ENCODE measurements at places on chromosomes 1 and 21.

- DNase-seq = no peak
These were observed 19.1 kb downstream of the TRAF5 start for GRCh38 chr1:211345719-211346118.

GRCh38 chr1:113747376-113747775, 11.9 kb downstream of the PHTF1 start:
- no peak for DNase-seq

DNA sequence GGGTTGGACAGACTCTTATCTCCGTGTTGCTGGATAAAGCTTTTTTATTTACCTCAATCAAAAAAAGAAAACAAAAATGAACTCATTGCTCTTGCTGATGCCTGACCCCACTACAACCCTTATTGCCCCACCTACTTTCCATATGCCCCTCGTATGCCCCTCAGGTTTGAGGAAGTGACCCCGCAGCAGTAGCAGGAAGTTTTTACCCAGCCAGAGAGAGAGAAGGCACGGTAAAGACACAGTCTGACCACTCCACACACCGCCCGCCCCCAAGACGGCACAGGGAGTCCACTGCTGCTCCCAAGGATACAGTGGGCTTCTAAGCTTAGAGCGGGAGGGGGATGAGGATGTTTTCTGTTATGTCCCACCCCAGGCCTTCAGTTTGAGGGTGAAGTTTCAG, 9.8 kb downstream of the PLEKHO1 start:
- DNase-seq = no peak

DNA sequence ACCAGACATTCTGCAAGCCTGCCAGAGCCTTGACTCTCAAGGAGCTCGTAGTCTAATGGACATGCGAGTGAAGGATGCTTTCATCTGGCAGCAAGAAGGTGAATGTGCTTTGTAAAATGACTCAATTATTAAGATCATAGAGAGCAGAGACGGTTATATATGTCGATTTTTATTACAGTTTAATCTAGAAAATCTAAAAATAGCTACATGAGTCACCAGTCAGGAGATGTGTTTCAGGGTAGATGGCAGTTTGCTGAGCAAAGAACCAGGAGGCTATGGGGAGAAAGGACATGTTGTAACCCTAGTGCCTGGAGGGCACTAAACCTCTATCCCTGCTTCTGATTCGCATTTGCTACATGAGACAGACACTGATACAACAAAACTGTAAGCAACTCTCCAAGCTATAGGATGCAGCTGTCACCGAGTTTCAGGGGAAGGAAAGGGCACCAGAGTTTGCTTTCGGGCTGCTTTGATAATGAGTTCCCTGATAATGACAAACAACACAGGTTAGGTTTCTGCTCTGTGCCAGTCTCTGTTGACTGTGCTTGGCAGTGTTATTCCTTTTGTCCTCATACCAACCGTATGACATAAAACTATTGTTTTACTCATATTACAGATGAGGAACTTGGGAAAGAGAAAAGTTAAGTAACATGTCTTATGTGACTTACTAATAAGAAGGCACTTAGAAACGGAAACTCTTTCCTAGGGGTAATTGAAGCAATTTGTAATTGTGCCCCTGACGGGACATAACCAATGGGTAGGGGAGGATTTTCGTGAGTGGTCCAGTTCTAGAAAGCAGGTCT, 43.2 kb downstream of the C1orf198 start:
- DNase-seq = no peak

DNA sequence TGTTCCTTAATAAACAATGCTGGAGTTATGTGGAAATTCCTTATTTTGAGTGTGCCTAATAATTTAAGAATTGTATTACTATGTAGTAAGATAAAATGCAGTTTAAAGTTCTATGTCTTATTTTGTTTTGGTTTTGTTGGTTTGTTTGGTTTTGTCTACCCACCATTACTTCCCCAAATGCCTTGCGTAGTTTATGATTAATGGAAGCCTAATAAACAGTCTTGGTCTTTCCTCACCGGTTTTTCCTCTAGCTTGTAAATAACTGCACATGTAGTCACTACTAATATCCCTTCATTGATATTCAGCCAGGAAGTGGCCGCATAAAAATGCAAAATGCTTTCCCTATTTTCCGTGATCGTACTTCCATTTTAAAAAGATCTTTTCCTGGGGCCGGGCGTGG, 2.9 kb downstream of the SDCCAG8 start:
- DNase-seq = no peak

GRCh38 chr1:214581785-214582184, 21.2 kb upstream of the CENPF start:
- DNase-seq = peak; percentile 9

DNA sequence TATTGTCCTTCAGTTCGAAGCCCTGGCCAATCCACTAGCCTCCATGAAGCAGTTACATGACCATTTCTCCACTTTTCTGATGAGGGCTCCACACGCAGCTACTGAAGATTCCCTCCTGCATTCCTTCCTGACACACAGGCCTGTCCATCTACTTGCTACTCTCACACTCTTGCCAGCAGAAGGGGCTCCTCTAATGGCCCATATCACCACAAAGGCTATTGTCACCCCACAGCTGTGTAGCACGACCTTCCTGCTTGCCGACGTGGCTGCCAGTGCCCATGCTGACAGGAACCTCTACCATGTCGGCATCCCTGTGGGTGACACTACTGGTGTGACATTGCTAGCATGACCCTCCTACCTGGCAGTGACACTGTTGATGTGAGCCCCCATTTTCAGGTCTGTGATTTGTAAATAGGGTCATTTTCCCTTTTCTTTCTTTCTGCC, 1528.6 kb upstream of the TPTE start:
- no peak for DNase-seq

GRCh38 chr1:220239966-220240365, 32.3 kb downstream of the RAB3GAP2 start:
- no peak for DNase-seq

DNA sequence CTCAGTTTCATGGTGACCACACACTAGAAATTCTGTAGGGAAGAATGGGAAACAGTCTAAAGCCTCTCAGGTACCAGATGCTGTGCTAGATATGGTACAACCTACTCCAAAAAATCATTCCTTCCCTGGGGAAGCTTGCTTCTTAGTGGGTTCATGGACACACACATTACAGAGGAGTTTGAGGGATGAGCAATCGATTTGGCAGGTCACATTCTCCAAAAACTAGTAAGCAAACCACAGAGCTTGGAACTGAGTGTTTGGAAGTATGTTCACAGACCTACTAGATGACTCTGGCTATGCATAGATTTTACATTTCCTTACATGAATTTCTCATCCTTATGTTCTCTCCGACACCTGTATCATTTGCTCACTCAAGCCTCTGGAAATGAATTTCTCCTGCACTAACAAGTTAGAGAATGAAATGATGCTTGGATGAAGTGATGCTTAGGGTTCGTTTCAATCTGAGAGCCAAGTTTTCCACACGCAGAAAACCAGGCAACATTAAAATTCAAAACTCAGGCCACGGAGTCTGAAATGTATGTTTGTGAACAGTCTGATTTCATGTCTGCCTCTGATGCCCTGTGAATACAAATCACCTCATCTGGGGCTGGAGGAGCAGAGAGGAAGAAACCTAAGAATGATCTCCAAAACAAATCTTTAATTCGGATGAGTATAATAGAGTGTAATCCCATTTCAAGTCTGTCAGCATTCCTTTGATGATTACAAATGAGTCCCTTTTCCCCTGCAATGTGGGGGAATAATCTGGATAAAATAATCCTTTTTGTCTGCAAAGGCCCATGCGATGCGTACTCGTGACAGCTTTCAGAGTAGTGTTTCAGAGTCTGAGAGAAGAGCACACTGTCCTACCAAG, 11.0 kb downstream of the EVA1C start:
- no peak for DNase-seq

GRCh38 chr21:42094811-42095210, 23.7 kb downstream of the UMODL1 start:
- no peak for DNase-seq

DNA sequence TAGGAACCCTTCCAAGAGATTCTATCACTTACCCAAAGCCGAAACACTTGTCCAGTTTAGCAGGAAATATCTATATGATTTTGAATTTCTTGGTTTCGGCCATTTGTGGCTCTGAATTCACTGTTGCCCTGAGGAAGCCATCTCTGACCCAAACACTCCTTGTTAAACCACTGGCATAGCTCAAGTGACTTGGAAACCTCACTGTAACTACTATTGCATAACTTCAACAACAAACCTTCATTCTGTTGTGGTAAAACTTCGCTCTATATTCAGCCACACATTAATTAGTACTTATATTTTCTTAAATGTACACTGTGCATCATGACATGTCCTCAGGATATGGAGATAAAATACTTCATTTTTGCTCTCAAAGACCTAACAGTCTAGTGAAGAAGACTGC, 63.2 kb downstream of the ST6GALNAC3 start:
- no peak for DNase-seq

- no peak for DNase-seq
These were observed 240.7 kb downstream of the FOXD2 start for GRCh38 chr1:47678464-47678980.

DNA sequence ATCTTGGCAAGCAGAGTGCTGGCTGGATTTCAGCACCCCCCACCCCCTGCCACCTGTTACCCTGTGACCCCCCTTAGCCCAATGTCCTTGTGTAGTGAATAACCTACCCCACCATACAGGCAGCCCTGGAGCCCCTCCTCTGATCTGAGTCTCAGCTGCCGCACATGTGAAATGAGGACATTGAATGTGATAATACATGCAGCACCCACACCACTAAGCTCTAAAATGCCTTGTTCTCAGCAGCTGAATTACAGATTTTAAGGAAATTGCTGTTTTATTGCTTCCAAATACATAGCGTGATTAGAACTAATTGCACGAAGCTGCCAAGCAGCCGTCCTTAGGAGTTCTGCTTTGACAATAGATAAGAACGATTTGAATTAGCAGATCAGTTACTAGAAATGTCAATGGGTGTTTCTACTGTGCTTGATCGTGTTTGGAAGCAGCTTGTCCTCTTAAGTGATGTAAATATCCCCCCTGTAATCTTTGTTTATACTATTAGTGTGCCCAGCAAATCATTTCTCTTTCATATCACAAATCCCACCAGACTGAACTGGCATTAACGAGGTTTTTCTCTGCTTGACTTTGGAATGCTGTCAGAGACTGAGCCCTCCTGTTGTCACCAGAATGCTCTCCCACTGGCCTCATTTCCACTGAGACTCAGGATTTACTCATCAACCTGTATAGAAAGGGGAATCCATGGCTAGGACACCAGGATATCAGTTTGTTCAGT, 4.9 kb downstream of the SLAMF8 start:
- no peak for DNase-seq

DNA sequence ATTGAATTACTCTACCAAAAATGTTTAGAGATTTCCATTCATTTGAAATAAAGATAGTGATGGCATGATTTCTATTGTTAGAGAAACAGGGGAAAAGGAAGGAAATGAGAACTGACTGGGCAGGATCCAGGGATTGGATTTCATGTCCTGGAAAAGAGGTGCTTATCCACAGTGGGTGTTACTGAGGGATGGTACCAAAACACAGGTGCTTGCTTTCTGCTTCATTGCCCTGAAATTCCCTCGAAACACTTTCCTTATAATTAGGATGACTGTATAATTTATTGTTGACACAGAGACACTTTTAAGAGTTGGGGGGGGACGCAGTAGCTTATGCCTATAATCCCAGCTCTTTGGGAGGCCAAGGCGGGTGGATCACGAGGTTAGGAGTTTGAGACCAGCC, 185.0 kb upstream of the KCNK2 start:
- DNase-seq = no peak

GRCh38 chr1:20152599-20152930, 13.4 kb downstream of the PLA2G2F start:
- no peak for DNase-seq

DNA sequence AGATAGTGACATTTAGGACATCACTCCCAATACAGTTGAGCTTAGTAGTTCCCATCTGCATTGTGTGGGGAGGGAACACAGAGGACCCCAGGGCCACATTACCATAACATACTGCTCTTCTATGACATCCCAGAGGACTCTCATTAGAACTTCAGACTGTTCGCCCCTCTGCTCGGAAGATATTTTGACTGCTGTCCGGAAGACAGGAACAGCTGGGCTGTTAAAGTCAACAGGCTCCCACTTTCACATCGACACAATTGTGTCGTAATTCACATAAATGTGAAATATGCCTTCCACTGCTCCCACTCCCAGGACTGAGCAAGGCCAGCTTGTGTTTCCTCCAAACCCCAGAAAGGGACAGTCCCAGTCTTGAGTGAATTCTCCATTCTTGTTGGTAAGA, 158.4 kb downstream of the SEC16B start:
- no peak for DNase-seq

DNA sequence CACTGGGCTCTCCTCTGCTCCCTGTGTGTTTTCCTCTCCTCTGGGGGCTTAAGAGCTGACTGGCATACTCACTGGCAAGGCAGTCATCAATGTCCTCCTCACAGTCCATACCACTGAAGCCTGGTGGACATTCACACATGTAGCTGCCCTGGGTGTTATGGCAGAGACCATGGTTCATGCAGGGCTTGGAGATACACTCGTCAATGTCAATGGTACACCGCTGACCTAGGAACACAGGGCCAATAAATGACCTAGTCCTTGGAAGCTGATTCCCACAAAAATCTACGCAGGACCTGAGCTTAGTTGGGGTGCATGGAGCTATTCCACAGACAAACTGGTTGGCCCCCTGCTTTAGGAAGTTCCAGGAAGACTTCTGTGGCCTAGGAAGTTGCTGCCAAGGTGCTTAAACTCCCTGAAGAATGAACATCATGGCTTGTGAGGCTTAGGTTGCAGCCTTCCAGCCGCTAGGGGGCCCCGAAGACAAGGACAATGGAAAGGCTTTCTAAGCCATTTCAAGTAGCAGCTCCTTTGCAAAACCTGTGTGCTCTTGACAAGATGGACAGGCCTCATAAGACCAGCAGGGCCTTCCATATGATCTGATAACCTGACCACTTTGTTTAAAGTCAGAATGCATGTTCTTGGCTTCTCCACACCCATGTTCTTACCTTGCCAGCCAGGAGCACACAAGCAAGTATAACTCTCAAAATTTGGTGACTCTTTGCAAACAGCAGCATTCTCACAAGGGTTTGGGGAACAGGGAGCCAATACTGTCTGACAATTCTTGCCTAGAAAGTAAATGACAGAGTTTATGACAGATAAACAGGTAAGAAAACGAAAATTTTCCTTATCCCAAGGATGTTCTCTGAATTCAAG, 52.3 kb upstream of the ADAM30 start:
- DNase-seq = peak; percentile 82

DNA sequence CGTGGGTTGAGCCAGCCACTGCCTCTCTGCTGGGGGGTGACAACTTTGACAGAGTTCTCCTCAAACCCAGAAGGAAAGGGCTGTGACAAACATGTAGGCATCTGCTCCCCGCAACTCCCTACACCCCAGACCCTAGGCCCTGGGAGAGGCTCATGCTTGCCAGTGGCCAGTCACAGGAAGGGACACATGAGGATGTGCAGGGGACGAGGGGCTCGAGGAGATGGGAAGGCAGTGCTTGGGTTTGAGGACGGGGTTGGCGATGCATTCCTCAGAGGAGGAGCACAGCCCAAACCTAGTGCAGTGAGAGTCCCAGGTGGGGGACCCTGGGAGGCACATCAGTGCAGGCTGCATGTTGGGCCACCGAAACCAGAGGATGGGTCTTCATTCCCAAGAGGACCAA, 62.1 kb downstream of the STUM start:
- no peak for DNase-seq

All from stimulated activated naive CD8-positive, alpha-beta T cell treated with anti-CD3 and anti-CD28 coated beads, Interleukin-15, Interleukin-2, amounts not matched to agents 100 U/mL and 50 U/mL, for 24 hours (primary cell).